H4 (cell line): ENCODE measurements at places on chromosomes 5 and 9.

DNA sequence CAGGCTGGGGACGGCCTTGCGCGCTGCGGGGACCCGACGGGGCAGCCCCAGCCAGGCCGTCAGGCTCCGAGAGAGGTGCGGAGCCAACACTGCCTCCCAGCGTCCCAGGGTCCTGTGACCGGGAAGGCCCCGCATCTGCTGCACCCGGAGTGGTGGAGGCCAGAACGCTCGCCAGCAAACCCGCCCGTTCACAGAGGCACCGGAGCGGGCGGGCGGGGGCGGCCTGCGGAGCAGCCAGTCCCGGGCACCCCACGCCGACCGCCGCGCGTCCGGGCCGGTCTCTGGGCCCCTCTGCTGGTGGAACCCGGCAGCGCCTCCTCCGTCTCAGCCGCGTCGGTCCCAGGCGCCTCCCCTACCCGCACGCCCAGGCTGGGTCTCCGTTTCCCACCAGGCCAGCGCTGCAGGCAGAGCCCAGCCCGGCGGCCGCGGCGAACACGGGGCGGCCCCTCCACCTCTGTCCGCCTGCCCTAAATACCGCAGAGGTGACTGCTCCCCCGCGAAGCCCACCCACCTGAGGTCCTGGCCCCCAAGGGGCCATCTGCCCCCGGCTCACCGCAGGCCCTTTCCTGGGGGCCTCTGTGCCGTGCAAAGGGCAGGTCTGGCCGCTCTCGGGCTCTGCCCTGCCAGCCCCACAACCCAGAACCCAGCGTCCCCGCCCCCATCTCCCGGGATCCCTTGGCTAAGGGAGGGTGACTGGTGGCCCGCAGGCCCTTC, 15.9 kb downstream of the EXD3 start:
- DNase-seq, result no peak

DNA sequence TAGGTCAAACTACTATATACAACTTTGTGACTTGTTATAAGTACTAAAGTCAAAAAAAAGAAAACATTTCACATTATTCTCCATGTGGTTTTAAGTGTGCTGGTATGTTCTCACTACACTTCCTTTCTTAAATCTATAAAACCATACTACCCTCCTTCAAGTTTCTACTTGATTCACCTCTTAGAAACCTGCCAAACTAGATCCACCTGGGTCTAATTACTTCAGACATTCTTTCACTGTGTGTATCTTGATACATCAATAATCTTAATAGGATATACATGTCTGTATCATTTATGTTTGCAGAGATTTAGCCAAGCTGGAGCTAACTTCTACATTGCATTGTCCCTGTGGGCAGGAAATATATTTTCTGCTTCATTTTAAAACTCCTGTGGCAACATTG, 1012.6 kb downstream of the EFNA5 start:
- no peak for DNase-seq

GRCh38 chr9:28651050-28651722, 1077.9 kb upstream of the C9orf72 start:
- DNase-seq, result no peak

GRCh38 chr5:91182763-91183162, 200.4 kb downstream of the ARRDC3 start:
- no peak for DNase-seq

GRCh38 chr5:44827681-44828080, 18.9 kb downstream of the MRPS30 start:
- no peak for DNase-seq

DNA sequence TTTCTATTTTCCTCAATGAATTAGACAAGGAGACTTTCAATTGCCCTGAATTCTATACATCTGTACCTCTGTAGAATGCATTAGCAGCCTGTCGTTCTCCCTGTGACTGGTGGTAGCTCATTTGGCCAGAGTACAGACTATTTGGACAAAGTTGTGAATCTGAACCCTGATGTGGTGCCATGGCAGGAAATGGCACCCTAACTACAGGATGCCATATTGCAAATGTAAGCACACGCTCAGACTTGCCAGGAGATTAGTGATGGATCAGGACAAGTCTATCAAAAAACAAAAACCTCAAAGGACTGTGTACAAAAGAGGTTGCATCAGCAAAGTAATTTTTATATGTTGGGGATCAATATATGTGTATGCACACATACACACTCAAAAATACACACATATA, 58.3 kb downstream of the SVEP1 start:
- no peak for DNase-seq

DNA sequence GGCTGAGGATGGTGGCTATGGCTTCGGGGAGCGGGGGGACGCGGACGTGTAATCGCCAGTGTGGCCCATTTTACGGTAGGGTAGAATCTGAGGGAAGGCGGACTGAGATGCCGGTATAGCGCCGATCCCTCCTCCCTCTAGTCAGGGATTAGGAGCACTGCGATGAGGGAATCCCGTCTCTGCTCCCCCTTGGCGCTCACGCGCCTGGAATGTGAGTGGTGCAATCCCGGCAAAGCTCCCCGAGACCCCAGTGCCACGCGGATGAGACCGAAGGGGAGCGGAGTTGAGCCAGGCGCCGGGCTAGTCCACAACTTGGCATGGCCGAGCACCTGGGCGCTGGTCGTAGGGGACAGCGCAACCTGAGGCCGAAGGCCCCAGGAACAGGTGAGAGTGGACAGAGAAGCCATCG, 2.2 kb downstream of the NPR3 start:
- DNase-seq, result no peak

DNA sequence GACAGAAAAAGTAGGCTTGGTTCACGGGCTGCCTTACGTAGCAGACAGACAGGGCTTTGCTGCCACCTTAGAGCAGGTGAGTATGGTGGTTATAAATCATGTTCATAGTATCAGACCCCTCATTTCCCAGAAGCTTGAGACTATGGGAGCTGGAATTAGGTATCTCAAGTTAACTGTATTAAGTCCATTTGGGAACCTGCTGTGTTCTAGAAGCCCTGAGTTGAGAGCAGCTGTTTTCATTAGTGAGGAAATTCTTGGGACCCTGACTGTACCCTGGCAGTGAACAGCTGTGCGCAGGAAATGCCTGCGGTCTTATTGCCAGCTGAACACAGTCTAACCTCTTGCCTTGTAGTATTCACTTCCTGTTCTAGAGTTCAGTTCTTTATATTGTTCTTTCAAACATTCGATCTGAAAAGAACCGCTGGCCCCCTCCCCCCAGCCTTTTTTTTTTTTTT, 29.8 kb downstream of the UGCG start:
- no peak for DNase-seq

DNA sequence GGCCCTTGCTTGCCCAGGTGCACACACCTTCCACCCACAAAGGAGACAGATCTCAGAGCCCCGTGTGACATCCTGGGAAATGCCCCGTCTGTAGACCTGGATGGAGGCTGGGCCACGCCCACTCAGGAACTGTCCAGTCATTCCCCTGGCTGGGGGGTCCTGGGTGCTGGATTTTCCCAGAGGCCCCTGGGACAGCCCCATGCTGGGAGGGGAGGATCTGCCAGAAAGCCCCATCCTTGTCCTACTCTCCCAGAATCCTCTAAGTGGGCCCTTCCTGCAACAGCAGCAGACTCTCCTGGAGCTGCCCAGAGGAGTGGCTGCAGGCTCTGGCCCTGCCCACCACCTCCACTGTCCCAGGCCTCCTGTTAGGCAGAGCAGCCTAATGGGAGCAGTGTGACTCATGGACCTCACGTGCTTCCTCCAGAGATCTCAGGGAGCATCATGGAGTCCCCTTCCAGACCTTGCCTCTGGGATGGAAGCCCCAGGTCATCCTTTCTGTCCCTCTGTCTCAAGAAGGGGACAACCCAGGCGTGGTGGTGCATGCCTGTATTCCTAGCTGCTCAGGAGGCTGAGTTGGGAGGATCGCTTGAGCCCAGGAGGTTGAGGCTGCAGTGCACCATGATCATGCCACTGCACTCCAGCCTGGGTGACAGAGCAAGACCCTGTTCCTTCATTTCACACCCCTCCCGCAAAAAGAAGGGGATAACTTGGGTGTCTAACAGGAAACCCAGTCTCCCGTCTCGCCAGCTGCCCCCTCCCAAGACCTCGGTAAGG, 51.7 kb downstream of the JADE2 start:
- DNase-seq, result peak; percentile 75

DNA sequence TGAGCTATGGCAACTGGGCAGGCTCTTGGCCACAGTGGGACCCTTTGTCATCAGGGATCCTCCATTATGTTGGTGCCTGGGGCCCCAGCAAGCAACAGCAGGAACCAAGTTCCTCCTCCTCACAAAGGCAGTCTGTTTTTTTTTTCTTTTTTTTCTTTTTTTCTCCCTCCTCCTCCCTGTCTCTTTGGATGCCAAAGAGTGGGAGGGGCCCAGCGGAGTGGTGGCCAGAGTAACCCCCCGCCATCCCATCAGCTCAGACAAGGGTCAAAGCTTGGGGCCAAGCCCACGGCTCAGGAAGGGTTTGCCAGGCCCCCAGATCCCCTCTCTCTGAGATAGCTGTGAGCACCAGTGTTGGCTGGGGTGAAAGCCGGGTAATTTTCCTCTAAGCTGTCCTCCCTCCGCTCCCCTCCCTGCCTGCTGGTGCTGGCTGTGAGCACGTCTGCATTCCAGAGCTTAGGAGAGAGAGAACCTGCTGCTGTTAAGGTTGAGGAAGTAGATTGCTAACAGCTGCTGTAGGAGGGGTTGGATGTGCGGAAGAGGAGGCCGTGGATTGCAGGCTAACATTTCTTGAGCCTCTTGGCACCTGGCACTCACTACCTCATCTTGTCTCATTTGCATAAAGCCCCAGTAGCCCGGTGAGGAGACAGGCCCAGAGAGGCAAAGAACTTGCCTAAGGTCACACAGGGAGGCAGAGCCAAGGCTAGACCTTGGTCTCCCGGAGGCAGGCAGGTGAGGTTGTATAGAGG, 21.2 kb downstream of the GSN start:
- peak; percentile 92 for DNase-seq

GRCh38 chr5:57504357-57504756, 21.7 kb upstream of the ACTBL2 start:
- no peak for DNase-seq

DNA sequence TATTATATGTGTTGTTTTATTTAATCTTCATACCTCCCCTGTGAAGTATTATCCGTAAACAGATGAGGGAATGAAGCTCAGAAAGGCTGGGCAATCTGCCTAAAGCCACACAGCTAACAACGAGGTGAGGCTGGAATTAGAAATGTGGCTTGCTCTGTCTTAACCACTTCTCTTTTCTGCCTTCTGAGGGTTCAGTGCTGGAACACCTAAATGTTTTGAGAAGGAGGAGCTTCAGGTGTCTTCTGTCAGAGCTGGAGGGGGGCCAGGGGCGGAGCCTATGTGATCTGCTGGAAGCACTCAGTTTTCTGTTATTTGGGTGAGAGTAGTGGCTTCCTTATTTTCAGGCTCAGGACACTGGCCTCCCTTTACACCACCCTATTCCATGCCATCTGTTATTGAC, 35.0 kb upstream of the ARAP3 start:
- no peak for DNase-seq

DNA sequence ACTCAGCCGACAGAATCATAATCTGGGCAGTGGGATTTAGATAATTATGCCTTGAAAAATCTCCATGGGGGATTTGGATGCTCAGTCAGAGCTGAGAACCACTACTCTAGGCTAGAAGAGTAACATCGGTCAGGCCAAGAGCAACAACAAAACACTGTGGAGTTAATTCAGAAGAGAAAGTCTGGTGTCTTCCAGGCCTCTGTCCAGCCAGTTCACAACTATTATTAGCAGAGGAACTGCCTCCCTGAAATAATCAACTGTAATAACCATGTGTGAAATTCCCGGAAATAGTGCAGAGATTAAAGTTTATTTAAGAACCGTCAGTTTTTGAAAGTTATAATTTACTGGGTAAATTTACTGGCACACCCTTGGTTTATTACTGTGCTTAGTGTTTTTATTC, 8.2 kb upstream of the MARCHF3 start:
- DNase-seq, result no peak

GRCh38 chr9:36974731-36975130, 59.3 kb downstream of the PAX5 start:
- DNase-seq, result no peak

DNA sequence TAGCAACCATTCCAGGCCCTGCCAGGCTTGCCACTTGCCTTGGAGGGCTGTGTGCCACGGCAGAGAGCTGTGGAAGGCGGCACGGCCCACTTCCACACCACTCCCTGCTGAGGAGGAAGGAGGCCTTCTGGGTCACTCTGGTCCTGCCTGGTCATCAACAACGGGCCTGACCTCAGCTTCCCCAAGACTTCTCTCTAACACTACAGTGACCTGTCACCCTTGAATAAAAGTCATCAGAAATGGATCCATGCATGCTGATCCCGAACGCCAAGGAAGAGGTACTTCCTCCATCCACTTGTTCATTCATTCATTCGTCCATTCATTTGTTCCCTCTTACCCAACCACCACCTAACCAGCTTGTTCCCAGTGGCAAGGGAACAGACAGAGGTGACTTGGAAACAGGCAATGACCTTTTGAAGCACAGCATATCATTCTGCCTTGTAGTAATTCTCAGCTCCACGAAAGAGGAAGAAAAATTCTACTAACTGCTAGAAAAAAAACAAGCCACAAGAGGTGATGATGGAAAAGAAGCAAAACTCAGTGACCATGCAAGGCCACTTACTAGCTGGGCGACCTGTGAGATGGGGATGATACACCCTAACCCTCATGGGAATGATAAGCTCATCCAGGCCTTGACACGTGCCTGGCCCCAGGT, 58.6 kb downstream of the STK10 start:
- DNase-seq, result no peak

- DNase-seq, result no peak
These were observed 11.7 kb upstream of the RPS14 start for GRCh38 chr5:150461231-150461630.

GRCh38 chr9:93004561-93004960, 53.9 kb upstream of the SUSD3 start:
- no peak for DNase-seq

DNA sequence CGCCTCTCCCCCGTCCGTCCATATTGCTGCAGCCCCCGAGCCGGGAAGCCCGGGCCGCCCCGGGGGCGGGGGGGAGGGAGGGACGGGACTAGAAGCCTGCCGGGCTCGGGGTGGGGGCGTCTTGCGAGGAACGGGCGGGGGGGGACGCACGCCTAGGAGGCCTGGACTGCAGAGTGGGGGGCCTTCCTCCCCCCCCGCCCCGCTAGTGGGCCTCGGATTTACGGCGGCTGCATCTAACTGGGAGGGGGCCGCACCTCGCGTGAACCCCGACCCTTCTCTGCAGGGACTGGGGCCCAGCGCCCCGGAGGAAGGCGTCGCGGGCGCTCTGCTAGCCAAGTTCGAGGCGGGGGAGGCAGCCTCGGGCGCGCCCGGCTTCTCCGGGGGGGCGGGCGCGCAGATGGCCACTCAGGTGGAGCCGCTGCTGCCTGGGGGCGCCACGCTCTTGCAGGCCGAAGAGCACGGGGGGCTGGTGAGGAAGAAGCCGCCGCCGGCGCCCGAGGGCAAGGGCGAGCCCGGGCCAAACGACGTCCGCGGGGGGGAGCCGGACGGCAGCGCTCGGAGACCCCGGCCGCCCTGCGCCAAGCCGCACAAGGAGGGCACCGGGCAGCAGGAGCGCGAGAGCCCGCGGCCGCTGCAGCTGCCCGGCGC, at the start of gene LARP1:
LARP1 (plus strand) TSS at position 17 of the 648 bp plus-strand sequence; CDS start at position 398, 381 bp downstream.
- DNase-seq, result no peak
